ENCODE measurements at places on chromosomes 11 and 22.
A peak's percentile ranks its signal among the peaks of the same experiment; 100 is the strongest.

GRCh38 chr11:6402561-6402981, 12.3 kb downstream of the SMPD1 start:
- DNase-seq, result no peak

DNA sequence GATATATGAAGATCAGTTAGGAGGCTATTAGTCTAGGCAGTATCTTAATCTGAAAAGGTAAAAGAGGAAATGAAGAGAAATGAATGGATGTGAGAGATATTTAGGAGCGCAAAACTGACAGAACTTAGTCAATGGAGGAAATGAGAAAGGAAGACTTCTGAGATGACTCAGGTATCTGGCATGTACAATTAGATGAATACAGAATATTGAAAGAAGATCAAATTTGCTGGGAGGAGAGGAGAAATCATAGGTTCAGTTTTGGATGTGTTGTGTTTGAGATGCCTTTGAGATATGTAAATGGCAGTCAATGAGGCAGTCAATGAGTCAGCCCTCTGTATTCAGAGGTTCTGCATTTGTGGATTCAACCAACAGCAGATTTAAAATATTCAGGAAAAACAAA, 42.9 kb upstream of the GAB2 start:
- no peak for DNase-seq

- peak; percentile 71 for DNase-seq
Observed at GRCh38 chr11:20064961-20065405, 95.3 kb downstream of the DBX1 start.

DNA sequence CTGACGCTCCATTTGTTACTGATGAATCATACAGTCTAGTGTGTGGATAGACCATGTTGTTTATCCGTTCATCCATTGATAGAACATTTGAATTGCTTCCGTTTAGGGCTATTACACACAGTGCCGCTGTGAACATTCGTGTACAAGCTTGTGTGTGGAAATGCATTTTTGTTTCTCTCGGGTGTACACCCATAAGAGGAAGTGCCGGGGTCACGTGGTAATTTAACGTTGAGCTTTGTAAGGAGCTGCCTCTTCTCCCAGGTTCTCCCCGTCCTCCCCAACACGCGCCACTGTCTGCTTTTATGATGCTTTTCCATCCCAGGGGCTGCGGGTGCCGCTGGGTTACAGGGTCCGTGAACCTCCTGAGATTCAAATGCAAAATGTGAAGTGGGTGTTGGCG, 142.3 kb downstream of the IGLL1 start:
- DNase-seq, result no peak

GRCh38 chr22:46538814-46539160, 1.4 kb upstream of the CELSR1 start:
- no peak for DNase-seq

DNA sequence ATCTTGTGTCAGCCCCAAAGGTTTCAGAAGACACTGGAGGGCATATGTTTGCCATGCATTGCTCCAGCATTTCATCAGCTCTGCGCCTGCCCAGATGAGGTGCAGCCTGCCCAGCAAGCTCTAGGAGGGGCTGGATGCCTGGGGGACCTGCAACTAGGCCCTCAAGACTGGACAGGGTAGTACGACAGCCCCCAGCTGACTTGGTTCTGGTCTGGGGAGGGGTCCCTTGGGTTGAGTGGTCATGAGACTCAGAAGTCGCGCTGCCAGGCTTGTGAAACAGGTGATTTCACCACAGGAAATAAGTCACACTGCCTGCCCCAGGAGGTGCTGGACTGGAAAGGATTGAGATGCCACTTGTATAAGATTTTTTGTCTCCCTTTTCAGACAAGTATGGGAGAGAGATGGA, 23.4 kb downstream of the TPBGL start:
- DNase-seq, result no peak

DNA sequence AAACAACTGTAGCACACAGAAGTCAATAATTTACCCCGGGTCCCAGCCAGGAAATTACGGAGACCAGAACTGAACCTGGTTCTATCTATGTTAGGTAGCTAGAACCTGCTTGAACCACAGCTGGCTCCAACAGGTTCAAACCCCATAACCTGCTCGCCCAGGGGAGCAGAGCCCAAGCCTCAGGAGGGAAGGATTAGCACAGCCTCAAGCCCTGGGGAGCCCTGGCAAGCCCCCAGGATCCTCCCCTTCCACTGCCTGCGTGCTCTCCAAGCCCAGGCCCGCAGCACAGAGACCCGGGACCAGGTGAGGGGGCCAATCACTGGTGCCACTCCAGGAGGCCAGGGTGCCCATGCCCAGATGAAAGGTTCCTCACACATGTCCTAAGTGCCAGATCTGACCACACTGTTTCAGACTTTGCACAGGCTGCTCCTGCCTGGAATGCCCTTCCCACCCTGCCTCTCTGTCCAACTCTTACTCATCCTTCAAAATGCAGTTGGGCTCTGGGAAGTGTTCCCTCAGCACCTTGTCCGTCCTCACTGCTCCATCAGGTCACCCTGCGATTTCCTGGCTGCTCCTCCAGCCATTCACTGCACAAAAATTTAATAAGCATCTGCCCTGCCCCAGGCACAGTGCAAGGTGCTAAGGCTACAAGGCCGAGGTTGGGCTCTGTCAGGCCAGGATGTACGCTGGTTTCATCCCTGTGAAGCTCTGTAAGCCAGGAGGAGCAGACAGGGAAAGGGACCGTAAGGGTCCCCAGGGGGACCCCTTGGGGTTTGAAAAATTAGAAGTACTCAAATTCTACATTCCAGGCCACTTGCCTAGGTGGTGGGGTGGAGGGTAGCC, 32.2 kb downstream of the ARRB1 start:
- no peak for DNase-seq

DNA sequence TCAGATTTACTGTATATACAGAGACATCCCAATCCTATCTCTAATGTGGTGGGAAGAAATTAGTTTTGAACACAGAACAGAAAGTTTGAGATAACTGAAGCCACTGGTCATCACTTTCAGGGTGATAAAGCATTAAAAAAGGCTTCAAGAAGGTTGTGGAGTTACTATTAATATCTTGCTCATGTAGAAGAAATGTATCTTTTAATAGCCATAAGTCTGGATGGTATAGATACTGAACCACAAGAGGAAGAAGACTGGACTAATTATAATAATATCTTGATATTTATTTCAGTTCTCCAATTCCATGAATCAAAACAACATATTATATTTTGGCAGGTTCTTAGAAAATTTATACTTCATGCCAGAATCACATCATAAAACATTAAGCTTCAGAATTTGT, 137.1 kb downstream of the TMEM135 start:
- no peak for DNase-seq

DNA sequence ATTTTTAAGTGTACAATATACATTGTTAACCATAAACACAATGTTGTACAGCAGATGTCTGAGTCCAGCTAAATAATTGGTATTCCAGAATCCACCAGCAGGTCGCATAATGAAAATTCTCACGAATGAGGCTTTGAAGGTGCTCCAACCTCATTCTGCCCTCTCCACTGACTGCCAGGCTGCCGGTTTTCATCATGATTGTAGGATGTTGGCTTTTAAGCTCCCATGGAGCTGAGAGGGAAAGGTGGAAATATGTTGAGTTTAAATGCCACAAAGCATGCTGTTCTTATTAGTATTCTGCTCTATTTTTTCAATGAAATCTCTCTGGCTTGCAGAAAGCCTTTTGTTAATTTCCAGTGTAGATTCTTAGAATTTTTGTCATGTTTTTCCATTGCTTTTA, 337.2 kb upstream of the DDI1 start:
- peak; percentile 2 for DNase-seq

- no peak for DNase-seq
Observed at GRCh38 chr11:117026593-117027330, 71.5 kb downstream of the SIK3 start.

- DNase-seq, result no peak
Observed at GRCh38 chr11:109205312-109205711, 216.7 kb upstream of the C11orf87 start.

DNA sequence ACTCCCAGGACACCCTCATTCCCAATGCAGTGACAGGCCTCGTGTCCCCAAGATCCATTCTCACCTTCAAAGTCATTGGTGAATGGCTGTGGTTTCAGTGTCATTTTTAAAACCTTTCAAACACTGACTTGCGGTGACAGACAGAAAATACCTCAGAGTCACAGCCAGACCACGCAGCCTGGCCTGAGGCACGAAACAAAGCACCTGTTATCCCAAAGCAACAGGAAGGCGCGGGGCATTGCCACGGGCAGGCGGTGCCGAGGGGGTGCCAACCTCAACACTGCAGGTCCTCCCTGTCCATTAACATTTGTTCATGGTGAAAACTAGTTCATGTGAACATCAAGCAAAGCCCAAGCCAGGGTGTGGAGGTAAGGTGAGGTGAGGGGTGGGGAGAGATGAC, 38.2 kb downstream of the RPUSD4 start:
- DNase-seq, result no peak
